ENCODE measurements at places on chromosomes 5 and 9. TPM values are rescaled to one million over a fixed set of nuclear protein-coding genes. Genes with fewer than 3 reads are reported as not detected.
A peak's percentile ranks its signal among the peaks of the same experiment; 100 is the strongest.

Gene GARIN3
- not detected for total RNA-seq

Gene SPINK13
- not detected for total RNA-seq

Gene MED7
- 10.6 TPM for total RNA-seq

DNA sequence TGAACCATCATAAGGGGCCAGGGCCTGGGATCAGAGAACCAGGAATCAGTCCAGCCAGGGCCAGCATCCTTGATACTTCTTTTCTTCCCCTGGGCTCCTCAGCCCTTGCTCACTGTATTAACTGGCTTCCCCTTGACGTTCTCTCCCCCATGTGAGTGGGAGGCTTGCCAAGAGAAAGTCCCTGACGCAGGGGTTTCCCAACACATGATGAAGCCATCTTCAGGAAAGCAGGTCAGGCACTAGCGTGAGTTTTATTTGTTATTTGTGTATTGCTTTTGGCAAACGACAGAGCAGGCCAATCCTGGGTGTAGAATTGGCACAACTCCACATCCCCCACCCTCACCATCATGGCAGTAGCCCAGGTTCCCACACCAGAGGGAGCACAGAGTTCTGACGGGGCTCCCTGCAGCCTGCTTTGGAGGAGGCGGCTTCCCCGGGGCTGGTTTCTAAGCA, 165.5 kb upstream of the NFIL3 start:
- no peak for DNase-seq

DNA sequence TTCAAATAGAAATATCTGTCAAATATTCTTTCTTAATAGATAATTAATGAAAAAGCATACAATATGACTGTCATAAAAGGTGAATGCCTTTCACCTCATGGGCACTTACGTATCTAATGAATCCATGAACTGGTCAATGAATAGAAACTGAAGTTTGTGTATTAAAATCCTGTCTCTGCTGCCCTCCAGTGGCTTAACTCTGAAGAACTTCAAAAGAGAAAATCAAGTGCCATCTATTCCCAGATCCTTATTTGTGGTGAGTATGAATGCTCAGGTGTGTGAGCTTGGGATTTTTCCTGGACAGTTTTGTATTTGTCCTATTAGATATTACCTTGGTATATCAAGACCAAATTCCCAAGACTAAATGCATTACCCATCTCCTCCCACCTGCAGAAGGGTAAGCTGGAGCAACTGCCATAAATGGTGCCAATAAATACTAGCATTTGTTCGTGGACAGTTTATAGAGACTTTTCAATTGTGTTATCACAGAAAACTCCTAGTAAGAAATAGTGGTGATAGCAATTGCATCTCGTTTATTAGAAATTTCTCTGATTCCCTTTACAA, 44.0 kb upstream of the SVEP1 start:
- DNase-seq, result peak; percentile 79

GRCh38 chr5:4196744-4197143, 601.1 kb downstream of the IRX1 start:
- DNase-seq, result no peak

DNA sequence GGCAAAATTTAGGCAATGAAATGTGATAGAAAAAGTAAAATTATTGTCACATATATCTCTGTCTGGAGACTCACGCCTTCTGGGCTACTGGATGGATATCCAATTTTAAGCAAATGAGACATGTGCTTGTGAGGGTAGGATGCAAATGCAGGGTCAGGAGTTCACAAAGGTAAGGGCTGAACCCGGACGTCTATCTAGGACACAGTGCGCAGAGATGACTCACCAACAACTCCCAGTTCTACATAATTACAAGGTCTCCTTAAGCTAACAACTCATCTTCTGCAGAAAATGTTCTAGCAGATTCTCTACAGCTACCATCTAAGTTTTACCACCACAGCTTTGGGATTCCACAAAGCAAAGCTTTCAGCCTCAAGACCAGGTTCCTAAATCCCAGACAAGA, 160.5 kb downstream of the ENTREP1 start:
- no peak for DNase-seq

DNA sequence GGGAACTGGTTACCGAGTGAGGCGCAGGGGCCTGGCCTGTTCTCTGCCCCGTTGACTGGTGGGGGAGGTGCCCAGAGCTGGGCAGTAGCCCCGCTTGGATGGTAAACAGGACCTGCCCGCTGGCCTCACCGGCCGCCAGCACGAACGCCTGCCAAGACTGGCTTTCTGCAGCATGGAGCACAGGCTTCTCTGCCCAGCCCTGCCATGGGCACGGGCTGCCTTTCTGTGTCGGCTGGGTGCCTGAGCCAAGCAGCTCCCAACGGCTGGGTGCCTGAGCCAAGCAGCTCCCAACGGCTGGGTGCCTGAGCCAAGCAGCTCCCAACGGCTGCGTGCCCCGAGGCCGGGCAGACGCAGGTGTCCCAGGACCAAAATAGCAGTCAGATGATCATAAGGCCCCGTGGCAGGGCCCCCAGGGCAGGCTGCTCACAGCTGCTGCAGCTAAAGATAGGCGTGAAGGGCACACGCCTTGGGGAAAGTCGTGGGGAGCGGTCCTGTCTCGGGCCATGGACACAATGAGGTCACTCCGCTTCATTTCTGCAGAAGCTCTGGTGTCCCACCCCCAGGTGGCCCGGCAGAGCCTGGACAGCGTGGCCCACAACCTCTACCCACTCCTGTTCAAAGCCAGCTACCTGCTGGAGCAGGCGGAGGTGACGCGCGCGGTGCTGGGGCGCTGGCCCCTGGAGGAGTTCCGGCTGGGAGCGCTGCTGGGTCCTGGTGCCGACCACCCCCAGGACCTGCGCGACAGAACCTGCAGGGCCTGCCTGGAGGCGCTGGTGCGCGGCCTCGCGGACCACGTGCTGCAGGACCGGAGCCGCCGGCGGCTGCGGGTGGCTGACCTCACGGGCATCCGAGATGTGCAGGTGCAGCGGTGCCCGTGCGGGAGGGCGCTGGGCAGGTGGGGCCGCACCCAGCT, at the start of gene LRRC14B:
LRRC14B (plus strand) TSS at position 460 of the 913 bp plus-strand sequence; CDS start at position 504, 44 bp downstream.
- DNase-seq, result no peak

- DNase-seq, result peak; percentile 84
These were observed 134.5 kb downstream of the NFIB start for GRCh38 chr9:14179449-14179848.

DNA sequence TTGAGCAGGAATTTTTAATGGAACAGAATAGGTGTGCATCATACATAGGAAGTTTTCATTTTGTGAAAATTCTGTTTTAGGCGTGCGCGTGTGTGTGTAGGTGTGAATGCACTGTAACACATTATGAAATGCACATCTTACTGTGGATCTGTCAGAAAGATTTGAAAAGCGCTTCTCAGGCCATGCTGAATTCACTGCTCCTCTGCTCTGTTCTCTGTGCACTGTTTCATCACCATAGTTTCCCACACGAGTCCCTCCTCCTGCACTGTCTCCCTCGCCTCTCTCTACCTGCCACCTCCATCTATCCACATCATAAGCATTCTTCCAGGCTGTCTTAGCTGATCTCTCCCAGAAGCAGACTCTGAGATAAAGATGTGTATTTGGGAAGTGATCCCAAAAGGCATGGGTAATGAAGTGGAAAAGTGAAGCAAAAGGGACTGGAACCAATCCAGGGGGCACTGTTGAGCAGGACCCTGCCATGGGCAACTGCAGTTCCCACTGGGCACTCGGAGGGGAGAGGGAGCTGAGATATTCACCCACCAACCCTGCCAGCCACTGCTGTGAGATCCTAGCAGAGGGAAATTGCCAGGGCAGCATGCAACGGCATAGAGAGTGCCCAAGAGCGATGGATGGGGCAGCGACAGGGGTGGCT, 65.9 kb downstream of the GABBR2 start:
- DNase-seq, result no peak

Measured in PC-3 (cell line).